ENCODE measurements at places on chromosomes 3 and 15.

DNA sequence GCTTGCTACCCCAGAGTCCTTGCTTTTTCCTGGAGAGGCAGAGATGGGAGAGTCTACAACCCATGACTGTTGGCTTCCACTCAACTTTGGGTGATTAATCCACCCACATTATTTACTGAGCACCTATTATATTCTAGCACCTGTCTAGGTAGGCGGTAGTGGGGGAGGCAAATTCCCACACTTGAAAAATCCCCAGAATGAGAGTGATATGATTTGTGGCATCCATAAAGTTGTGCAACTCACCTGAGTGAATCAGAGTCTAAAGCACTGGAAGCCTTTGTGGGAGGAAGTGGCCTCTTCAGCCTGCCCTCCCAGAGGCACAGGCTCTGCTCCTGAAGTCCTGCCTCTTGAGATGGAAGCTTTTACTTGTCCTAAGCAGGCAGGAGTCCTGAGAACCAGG is 40.4 kb upstream of the CTNNB1 start:
- DNase-seq = no peak

- DNase-seq = no peak
These were observed 316.9 kb upstream of the ICE2 start for GRCh38 chr15:60795889-60796288.

DNA sequence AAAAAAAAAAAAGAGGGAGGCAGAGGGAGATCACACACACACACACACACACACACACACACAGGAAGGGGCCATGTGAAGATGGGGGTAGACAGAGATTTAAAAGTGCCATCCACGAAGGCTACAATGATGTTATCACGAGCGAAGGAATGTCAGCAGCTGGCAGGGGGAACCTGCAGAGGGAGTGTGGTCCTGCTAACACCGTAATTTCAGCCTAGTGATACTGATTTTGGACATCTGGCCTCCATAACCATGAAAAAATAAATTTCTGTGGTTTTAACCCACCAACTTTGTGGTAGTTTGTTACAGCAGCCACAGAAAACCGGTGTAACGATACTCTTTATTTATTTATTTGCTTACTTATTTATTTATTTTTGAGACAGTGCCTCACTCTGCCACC is 76.0 kb downstream of the TMCO5A start:
- no peak for DNase-seq

DNA sequence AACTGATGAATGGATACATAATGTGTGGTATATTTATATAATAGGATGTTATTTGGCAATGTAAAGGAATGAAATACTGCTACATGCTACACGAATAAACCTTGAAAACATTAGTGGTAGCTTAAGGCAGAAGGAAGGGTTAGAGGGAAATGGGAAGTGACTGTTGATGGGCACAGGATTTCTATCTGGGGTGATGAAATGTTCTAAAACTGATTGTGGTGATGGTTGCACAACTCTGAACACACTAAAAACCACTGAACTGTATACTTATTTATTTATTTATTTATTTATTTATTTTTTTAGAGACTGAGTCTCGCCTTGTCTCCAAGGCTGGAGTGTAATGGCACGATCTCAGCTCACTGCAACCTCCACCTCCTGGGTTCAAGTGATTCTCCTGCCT is 24.8 kb upstream of the SHISA5 start:
- DNase-seq = no peak

DNA sequence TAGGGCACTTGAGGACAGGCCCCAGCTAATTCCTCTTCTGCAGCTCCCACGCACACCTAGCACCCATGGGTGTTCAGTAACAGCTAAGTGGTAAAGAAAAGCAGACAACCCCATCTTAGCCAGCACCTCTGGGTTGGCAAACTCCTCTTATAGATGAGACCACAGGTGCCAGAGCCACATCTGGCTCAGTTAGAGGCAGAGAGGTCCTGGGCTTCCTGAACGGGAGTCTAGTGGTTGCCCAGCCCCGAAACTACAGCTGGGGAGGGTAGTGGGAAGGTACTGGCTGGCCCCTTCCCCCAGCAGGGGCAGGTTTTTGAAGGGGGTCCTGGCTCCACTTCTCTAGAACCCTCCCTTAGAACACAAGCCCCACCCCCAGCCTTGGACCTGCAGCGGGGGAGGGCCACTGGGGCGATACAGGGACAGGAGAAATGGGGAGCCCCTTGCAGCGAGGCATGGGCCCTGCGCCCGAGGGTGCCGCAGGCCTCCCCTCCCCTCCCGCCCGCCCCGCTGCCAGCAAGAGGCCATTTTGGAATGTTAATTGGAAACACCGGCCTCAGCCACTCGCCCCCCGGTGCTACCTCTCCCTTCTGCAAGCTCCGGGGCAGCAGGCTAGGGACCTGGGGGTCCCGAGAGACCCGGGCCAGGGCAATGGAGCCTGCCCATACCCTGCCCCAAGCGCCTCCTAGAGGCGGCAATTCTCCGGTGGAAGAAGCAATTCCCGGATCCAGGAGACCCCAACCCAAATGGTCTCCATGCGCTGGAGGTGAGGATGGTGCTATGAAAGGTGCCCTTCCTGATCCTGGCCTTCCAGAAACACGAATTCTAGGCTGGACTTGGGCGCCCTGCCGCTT is 1.5 kb downstream of the DUSP7 start:
- no peak for DNase-seq

All from stimulated activated CD8-positive, alpha-beta memory T cell treated with anti-CD3 and anti-CD28 coated beads, Interleukin-15, amount 100 ng/mL, for 24 hours (primary cell).